ENCODE measurements at places on chromosomes 13 and 19.

GRCh38 chr19:44687888-44688287 lies 11.1 kb upstream of the CEACAM16 start:
- DNase-seq: no peak

DNA sequence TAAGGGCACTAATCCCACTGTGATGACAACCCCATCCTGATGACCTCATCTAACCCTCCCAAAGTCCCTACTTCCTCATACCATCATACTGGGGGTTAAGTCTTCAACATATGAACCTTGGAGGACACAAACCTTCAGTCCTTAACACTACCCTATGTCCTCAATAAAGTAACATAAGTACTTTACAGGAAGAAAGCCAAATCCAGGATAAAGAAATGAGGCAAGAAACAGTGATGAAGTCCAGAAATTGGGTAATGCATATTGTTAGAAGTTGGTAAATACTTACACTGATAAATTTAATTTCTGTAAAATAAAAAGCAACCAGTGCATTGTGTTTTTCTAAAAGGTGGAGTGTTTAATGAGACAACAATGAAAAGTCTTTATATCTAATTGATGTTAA lies 284.8 kb upstream of the SOX21 start:
- DNase-seq: no peak

- no peak for DNase-seq
These were observed 22.5 kb downstream of the LTBP4 start for GRCh38 chr19:40623403-40624251.

- peak; percentile 54 for DNase-seq
These were observed 3.8 kb upstream of the RETN start for GRCh38 chr19:7665076-7665475.

- DNase-seq: no peak
These were observed 284.7 kb downstream of the SLC7A1 start for GRCh38 chr13:29310806-29311205.

DNA sequence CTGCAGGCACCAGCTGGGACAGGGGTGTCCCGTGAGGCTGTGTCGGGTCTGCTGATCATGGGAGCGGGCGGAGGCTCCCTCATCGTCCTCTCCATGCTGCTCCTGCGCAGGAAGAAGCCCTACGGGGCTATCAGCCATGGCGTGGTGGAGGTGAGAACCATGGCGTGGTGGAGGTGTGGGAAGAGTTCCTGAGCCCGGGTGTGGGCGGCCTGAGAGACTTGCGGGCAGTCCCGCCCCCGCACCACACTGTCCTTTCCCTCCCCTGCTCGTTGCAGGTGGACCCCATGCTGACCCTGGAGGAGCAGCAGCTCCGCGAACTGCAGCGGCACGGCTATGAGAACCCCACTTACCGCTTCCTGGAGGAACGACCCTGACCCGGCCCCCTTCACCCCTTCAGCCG lies 10.7 kb downstream of the APLP1 start:
- DNase-seq: no peak

DNA sequence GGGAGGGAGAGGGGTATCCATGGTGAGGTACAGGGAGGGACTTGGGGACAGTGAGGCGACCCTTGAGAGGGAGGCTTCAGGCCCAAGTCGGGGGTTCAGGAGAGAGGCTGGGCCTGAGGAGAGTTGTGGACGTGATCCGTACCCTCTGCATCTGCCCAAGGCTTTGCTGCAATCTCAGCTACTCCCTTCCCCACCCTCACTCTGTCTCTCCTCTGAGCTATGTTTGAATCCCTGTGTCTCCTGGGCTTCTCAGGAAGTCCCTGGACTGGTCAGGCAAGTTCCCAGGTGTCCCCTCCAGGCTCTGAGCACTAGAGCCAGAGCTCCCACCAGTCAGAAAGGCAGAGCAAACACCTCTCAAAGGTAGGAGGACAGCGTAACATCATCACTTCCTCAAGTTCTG lies 1.8 kb downstream of the LIN37 start:
- DNase-seq: no peak

GRCh38 chr13:28590461-28590860 lies 68.5 kb upstream of the POMP start:
- no peak for DNase-seq

DNA sequence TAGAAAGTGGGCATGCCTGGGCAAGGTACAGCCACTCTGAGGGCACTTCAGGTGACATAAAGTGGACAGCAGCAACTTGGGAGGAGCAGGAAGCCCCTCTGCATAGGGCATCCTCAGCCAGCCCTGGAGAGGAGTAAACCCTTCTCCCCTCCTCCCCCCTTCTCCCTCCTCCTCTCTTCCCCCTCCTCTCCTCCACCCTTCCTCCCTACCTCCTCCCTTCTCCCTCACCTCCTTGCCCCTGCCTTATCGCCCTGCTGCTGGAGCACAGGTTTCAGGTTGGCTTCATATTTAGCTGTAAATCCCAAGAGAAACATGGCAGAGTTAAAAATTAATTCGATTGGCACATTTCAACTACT lies 30.5 kb upstream of the ATP12A start:
- no peak for DNase-seq

DNA sequence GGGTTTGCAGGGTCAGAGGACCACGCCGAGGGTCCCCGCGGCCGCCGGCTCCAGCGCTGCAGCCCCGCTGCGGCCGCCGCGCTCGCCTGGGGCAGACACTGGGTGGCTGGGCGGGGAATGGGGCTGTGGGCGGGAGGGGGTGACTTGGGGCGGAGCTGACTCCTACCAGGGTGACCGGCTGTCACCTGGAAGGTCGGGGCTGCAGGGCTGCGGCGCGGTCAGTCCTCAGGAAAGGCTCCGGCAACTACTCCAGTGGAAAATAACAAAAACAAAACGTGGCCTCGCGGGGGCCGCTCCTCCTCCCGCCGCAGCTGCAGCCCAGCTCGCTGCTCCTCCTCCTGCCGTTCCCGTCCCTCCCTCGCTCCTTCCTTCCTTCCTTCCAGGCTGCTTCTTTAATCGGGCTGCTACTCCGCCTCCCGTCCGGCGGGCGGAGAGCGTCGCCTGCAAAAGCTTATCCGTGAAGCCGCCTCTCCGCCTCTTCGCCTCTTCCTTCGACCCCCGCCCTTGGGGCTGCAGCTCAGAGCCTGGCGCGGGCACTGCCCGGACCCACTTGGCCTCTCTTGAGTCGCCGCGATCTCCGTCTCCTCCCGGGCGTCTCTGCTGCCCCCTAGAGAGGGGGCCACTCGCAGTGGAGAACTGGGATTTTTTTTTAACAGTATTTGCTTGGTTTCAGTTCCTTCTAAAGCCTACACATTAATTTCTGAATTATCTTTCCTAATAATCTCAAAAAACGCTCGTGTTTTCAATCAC lies at the start of gene TBC1D4:
TSS of gene TBC1D4 (minus strand) at position 100 of the 750 bp plus-strand sequence. CDS start 402 bp downstream, outside the sequence.
- DNase-seq: peak; percentile 91

DNA sequence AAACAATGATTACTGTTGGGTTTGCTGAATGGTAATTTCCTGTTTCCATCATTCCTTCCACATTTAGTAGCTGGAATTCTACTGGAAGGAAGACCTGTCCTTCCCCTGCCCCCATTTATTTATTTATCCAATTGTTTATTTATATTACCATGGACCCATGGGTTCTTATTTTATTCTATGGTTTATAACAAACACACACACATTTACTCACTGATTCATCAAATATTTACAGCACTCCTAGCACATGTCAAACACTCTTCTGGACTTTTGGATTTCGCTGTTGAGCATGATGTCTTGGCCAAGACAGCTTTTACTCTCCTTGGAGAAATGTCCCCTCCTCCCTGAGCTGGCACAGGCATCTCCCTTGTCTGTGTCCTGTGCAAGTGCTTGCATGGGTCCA lies 227.8 kb upstream of the MAB21L1 start:
- no peak for DNase-seq

GRCh38 chr19:46082728-46083050 lies 41.8 kb downstream of the IGFL3 start:
- peak; percentile 30 for DNase-seq

DNA sequence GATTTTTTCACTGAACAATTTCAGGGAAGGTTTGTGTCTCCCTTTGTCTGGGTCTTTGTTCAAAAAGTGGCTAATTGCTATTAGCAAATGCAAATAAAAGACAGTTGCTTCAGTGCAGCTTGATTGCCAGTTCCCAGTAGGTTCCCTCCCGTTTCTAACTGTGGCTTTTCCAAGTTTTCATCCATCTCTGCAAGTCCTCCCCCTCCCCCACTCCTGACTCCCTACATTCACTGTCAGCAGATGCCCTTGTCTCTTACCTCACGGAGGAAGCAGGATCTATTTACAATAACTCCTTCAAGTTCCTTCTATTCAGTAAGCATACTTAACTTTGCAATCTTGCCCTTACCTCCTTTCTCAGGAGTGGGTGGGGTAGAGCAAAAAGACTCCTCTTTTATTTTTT lies 55.4 kb upstream of the SCEL start:
- DNase-seq: no peak

- peak; percentile 81 for DNase-seq
These were observed 564.1 kb downstream of the PCDH9 start for GRCh38 chr13:66665991-66666390.

GRCh38 chr13:59247171-59247570 lies 916.6 kb downstream of the DIAPH3 start:
- no peak for DNase-seq

DNA sequence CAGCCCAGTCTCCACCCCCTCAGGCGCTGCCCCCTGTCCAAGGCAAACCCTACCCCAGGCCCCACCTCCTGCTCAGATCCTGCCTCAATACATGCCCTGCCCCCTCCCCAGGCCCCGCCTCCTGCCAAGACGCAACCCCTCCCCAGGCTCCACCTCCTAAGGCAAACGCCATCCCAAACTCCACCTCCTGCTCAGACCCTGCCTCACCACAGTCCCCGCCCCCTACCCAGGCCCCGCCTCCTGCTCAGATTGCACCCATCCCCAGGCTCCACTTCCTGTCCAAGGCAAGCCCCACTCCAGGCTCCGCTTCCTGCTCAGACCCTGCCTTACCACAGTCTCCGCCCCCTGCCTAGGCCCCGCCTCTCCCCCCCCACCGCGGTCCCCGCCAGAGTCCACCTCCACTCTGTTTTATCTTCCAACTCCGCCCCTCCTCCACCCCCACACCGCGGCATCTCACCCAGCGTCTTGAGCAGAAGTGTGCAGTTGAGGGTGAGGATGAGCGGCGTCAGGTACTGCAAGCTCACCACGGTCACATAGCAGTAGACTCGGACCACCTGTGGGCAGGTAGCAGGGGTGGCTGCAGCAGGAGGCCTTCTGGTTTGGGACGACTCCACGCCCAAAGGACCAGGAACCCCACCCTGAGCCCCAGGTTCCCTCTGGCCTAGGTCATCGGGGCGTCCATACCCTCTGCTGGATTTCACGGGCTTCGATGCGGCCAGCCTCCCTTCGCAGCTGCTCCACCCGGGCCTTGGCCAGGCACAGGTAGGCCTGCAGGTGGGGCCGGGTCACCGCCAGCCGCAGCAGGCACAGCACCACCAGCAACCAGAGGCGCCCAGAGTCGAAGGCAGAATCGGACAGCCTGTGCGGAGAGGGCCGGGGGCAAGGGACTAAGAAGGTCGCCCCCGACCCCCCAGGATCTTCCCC lies 17.7 kb downstream of the TMEM161A start:
- peak; percentile 49 for DNase-seq

- peak; percentile 54 for DNase-seq
These were observed 75.8 kb upstream of the UBAC2 start for GRCh38 chr13:99124794-99125316.

GRCh38 chr13:57799624-57800023 lies 168.1 kb downstream of the PCDH17 start:
- no peak for DNase-seq

GRCh38 chr13:19632915-19633478 lies 462 bp upstream of the MPHOSPH8 start:
- no peak for DNase-seq

DNA sequence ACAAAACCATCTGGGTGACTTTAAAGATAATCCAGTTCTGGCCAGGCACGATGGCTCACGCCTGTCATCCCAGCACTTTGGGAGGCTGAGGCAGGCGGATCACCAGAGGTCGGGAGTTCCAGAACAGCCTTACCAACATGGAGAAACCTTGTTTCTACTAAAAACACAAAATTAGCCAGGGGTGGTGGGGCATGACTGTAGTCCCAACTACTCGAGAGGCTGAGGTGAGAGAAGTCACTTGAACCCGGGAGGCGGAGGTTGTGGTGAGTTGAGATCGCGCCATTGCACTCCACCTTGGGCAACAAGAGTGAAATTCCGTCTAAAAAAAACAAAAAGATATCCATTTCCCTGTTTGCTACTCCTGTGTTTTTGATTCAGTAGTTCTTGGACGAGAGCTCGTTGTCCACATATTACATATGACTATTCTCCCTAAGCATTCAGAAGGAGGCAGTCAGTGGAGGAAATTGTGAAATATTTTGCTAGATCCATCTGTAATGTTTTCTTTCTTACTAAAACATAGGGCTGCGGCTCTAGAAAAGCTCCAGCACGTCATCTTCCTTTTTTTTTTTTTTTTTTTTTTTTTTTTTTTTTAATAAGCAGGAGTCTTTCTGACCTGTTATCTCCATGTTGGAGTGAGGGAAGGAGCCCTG lies 33.6 kb downstream of the ZNF701 start:
- DNase-seq: peak; percentile 61

GRCh38 chr19:53671663-53672062 lies 39.9 kb downstream of the DPRX start:
- DNase-seq: no peak

DNA sequence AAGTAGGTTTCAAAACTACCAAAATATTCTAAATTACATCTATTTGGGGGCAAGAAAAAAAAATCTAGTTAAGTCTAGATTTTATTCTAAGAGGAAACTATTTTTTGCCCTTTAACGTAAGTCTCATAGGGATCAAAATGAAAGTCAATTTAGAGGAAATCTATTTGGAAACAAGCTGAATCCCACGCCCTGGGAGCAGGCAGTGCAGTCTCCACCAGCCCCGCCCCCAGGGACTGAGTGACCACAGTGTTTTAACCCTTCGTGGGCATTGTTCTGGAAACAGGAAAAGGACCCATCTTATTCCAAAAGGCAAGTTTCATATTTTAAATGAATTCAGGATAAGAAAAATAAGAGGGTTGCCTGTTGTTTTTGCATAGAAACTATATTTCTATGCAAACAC lies 209.7 kb downstream of the SPRY2 start:
- peak; percentile 43 for DNase-seq

DNA sequence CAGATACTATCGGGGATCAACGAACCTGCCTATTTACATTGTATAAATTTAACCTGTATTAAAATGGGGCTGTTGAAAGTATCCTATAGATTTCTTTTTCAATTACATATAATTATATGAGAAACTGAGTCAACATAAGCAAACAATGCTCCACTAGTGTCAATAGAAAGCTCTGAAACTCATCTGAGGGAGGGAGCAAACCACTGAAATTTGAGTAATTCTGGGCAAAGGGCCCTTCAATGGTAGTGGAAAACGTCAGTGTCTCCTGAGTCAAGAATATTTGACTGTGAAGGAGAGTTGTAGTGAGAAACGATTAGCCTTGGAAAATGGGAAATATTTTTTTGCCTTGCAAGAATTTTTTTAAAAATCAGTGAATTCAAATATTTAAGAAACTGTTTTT lies 17.6 kb upstream of the VN1R4 start:
- no peak for DNase-seq

DNA sequence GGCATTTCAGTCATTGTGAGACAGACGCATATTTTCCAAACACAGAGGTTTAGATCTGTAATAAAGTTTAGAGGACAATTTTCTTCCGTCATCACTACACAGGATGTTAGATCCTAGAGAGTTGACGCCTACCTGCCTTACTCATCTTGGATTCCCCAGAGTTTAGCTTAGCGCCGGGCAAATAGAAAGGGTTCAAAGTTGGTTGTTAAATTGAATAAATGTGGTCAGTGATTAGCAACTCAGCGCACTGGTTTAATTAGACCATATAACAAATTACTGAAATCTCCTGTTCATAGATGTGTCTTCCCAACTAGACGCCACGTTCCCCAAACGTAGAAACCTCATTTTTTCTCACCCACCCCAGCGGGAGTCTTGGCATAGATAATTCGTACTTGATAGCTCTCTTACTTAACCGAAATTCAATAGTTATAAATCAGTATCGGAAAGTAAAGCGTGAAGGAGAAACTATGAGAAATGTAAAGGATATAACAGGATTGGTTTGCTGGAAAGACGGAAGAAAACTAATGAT lies 726 bp upstream of the UFM1 start:
- peak; percentile 29 for DNase-seq
